ENCODE measurements at places on chromosomes 11 and 22.

- DNase-seq = no peak
Observed at GRCh38 chr11:45560913-45561281, 104.5 kb downstream of the CHST1 start.

- no peak for DNase-seq
Observed at GRCh38 chr11:18013790-18014507, 1.1 kb upstream of the SERGEF start.

GRCh38 chr11:47109051-47109726, 67.5 kb downstream of the ARFGAP2 start:
- no peak for DNase-seq

GRCh38 chr11:68689737-68690625, 5.6 kb downstream of the GAL start:
- no peak for DNase-seq

GRCh38 chr11:107924306-107924705, 3.9 kb upstream of the RAB39A start:
- no peak for DNase-seq

- DNase-seq = no peak
Observed at GRCh38 chr11:27786331-27786730, 86.1 kb upstream of the BDNF start.

DNA sequence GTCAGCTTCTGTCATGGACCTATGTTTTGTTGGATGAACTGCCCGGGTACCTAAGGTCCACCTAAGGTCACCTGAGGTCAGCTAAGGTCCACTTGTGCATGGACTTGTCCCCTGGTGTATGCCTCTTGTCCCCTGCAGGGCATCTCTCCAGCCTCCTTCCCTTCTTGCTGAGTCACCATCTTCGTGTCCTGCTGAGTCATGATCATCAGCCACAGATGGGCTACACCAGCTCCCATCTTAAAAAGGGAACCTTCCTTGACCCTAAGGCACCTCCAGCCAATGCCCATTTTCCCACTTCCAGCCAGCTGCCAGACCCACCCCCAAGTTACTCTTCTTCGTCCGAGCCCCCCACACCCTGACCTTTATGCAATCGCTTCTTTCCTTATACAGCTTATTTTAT, 544.9 kb downstream of the TBC1D22A start:
- no peak for DNase-seq

DNA sequence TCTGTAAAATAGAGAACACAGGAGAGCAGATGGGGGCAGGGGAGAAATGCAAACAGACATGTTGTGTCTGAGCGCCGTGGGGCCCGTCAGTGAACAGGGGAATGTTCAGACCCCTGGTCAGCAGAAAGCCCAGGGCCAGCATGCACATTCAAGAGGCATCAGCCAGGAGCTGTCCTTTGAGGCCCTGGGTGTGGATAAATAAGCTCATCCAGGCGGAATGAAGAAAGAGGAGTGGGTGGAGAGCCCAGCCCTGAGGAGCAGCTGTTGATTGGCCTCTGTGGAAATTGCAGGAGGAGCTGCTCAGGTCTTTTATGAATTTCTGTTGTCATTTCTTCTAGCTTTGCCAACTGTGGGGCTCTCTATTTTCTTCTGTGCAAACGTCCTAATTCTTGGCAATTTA, 49.7 kb upstream of the CECR2 start:
- no peak for DNase-seq

DNA sequence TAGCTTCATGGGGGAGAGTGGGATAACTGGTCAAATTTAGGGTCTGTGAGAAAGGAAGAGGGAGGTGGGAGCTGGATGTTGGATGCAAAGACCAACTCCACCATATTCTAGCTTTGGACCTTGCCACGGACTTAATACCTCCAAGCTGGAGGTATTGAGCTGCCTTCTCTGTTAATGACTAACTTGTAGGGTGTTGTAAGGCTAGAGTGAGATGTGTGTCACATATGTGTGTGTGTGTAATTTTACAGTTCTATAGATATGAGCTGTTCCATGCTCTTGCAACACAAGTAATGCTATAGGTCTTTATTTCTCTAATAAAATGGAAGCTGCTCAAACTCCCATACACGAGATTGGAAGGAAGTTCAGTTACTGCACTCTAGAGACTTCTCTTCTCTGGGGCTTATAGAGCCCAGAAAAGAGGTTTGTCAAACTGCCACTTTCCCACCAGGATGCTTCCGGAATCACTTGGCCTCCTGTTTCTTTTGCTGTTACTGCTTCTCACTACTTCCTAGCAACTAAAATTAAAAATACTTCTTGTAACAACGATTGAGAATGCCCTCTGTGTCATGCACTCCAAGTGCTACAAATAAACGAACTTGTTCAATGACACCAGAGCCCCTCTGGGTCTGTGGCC, 16.0 kb upstream of the FJX1 start:
- DNase-seq = no peak

DNA sequence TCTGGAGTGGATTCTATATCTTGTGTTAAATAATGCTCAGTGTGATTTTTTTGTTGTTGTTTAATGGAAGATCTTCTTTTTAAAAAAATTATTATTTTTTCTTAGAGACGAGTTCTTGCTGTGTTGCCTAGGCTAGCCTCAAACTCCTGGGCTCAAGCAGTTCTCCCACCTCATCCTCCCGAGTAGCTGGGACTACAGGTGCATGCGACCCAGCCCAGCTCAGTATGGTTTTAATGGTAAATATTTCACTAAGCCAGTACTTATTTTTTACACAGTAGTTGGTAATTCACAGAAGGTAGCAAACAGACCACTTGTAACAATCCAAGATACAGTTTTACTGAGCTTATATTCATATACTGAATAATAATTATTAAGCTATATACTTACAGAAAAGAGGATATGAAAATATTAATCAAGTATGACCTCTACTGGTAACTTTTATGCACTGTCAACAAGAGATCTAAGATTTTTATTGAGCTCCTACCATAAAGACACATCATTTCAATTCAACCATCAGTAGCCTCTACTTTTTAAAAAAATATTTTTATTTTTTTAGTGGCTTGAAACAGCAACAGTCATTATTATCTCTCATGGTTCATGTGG, 6.1 kb upstream of the CD59 start:
- no peak for DNase-seq

- no peak for DNase-seq
Observed at GRCh38 chr11:79412761-79413160, 28.1 kb downstream of the TENM4 start.

- no peak for DNase-seq
Observed at GRCh38 chr22:43131773-43132501, 11.3 kb downstream of the MCAT start.

DNA sequence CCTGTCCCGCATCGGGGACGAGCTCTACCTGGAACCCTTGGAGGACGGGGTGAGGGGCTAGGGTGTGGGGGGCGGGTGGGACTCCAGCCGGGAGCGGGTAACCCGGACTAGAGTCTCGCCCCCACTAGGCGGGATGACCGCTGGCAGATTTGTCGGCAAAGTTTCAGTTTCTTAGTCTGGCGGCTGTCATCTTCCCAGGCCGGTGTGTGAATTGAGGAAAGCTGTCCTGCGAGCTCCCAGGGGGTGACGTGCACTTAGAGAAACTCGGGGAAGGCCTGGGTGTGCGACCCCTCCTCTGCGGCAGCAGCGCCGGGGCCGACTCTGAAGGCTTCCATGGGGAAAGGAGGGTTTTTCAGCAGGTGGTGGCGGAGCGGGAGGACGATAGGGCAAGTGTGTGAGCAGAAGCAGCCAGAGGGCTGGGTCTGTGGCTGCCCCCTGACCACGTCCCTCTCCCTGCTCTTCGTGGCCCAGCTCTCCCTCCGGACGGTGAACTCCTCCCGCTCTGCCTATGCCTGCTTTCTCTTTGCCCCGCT, 463 bp downstream of the RAD9A start:
- DNase-seq = no peak

DNA sequence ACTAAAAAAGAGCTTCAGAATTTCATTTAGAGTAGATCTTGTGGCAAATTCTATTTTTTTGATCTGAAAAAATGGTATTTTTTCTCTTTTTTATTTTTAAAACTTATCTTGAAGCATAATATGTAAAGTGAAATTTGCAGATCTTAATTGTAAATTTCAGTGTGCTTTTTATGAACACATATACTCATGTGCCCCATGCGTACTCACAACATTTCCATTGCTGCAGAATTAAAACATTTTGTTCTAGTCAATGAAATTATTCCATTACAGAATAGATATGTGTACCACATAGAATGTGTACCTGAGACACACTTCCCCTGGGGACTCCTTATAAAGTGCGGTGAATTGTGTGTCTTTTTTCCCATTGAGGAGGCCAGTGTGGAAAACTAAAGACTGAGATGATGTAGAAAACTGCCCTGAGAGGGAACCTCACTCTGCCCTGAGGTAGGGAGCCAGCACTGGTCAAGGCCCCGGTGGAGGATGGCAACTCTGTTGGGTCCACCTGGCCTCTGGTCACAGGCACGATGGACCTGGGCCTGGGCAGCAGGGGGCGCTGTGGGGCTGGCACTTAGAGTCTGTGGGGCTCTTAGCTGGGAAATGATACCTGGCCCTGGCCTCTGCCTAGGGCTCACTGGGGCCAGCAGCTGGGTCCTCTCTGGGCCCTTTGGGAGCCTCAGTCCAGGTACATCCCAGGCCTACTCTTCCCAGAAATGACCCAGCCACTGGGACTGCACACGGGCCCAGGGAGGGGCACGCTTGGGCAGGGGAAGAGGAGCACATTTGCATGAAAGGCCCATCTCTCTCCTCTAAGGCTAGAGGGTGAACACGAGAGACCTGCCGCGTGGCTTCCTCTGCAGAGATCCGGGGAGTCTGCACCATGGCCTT, 77.9 kb upstream of the TOP3B start:
- no peak for DNase-seq

GRCh38 chr11:8826139-8826786, 84.7 kb upstream of the AKIP1 start:
- DNase-seq = no peak

DNA sequence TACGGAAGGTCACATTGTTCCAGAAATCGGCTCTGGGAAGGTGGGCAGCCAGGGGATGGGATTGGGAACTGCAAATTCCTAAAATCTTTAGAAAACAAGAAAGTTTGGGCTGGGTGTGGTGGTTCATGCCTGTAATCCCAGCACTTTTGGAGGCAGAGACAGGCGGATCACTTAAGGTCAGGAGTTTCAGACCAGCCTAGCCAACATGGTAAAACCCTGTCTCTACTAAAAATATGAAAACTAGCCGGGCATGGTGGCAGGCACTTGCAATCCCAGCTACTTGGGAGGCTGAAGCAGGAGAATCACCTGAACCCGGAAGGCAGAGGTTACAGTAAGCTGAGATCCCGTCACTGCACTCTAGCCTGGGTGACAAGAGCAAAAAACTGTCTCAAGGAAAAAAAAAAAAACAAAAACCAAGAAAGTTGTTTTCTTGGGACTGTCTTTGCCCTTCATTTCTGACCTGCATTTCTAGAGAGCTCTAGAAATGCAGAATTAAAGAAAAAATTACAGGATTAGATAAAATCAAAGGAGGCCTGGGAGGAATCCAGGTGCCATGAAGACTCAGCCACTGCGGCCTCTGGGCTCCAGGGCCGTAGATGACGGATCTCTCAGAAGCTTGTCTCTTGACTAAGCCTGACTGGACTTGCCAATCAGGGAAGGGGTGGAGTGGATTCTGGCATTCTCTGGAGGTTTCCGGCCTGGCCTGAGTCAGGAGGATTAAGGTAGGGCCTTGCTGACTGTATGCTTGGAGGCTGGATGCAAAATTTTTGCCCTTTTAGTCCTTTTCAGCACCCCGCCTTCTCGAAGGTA, 5.3 kb upstream of the MALAT1 start:
- no peak for DNase-seq

- no peak for DNase-seq
Observed at GRCh38 chr11:18171377-18172000, 1.1 kb upstream of the MRGPRX4 start.

GRCh38 chr11:69797156-69797555, 22.0 kb upstream of the FGF4 start:
- DNase-seq = no peak
